Placental epithelial cell (primary cell): ENCODE measurements at places on chromosomes 7 and 10. TPM values are rescaled to one million over a fixed set of nuclear protein-coding genes. Genes with fewer than 3 reads are reported as not detected.

NEURL1 gene
- total RNA-seq: 5.5 and 10.0 TPM in 2 replicates

CYP2C9 gene
- not detected in 2 replicates for total RNA-seq

AKR1C4 gene
- total RNA-seq: not detected in 2 replicates

PRF1 gene
- total RNA-seq: not detected in 2 replicates

SH2B2 gene
- total RNA-seq: 2.9 and 5.5 TPM in 2 replicates

FAM25A gene
- not detected in 2 replicates for total RNA-seq

TFR2 gene
- 1.2 and 1.7 TPM in 2 replicates for total RNA-seq
